AG04449 (cell line): ENCODE measurements at places on chromosomes 11 and 22.

DNA sequence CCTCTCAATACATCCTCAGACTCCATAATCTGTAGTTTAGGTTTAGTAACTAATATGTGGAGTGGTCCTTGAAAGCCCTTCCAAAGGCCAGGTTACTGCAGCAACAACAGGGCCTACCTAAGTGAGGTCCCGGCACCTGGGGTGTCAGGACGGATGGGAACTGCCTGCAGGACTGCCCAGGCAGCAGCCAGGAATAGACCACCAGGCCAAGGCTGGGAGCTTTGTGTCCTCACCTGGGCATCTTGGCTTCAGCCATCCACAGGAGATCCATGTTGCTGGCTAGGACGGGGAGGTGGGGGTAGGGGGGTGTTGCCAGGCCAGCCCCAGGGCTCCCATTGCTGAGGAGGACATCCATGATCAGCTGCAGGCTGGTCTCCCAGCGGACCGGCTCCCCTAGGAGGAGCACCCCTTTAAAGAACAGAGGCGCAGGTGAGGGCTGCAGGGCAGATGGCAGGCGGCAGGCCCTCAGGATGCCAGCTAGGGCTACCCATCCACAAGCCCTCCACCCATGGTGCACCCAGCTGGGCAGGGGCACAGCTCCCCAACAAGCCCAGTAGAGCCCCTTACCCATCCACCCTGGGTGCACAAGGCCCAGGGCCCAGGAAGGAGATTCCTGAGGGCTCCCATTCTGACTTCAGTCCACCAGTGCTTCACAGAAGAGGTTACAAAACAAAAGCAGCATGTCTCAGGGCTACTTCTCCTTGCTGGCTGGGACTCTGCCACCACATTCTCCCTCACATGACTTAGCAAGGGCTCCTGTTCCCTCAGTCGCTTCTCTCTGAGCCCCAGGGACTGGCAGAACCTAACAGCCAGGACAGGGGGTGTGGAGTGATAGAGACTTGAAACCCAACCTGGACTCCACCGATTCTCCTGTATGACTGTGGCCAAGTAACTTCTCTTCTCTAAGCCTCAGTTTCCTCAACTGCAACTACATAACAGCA, 18.0 kb downstream of the HDHD5 start:
- no peak for DNase-seq

GRCh38 chr11:57536947-57537619, at the start of gene SMTNL1:
Gene SMTNL1, plus strand, starts transcription at chr11:57537595. Its CDS starts 5,048 bp downstream, at chr11:57542643.
- no peak for DNase-seq

- no peak for DNase-seq
Measured at GRCh38 chr11:2443881-2444820, at the start of gene TRPM5. Gene TRPM5, minus strand, starts transcription at chr11:2444514. Its CDS starts 21,478 bp downstream, at chr11:2423036.

DNA sequence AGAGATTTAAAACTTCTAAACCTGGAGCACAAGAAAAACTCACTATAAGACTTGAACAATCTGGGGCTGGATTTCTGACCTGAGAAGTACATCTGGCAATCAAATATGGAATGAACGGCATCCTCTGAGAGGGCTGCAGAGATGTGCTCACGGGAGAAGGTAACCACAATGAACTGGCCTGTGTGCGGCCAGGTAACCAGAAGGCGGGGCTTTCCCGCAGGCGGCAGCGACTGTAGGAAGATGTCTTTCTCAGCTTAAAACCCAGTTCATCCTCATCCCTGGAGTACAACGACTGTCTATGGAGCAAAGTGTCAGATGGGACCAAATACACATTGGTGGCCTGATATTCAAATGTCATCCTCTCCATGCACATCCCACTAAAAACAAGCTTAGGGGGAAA, 24.5 kb downstream of the MICAL3 start:
- DNase-seq = no peak

- no peak for DNase-seq
Measured at GRCh38 chr22:45238076-45238956, 2.4 kb downstream of the KIAA0930 start.

- DNase-seq = no peak
Measured at GRCh38 chr11:92980312-92980711, 10.9 kb downstream of the MTNR1B start.

DNA sequence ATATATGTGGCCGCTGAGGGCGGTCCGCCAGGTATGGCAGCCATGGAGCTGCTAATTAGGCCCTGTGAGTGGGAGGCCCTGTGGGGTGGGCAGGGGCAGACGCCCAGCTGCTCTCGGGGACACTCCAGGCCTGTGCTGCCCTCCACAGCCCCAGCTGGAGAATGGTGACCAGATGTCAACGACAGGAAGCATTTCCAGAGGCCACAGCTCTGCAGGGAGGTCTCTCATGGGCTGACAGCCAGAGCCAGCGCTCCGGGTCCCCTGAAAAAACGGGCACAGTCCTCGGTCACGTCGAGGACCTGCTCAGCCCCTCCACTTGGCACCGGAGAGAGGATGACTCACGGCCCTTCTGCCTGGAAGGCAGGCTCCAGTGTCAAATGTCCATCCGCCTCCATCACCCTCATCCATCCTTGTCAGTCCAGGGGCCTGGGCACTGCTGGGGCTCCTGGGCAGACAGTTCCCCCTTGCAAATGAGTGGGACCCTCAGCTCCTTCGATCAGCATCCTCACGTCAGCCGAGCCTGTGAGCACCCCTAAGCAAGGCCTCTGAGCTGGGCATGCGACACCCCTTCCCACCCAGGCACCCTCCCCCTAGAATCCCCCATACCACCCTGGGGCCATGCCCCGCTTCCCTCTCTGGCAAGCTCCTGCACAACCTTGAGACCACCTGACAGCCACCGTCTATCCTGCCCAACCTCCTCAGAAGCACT, 1.9 kb downstream of the BID start:
- no peak for DNase-seq

DNA sequence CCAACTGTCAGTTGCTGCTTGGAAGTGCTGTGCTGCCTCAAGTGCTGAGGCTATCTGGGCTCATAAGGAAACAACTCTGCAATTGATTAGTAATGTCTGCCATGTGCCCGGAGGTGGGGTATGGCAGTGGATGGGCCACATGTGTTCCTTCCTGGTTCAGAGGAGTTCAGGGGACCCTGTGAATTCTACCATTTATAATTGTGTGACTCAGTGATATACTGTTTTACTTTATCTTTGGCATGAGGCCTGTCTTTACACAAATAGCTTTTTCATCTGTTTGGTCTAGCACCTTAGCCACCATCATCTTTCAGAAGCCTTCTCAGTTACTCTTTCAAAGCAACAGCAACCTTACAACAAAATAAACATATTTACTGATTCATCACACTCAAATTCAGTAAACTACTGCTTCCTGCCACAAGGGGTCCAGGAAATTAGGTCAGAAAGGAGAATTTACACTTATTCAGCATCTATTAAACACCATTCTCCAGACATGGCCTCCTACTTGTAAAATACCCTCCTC, 20.9 kb downstream of the DKK3 start:
- no peak for DNase-seq

DNA sequence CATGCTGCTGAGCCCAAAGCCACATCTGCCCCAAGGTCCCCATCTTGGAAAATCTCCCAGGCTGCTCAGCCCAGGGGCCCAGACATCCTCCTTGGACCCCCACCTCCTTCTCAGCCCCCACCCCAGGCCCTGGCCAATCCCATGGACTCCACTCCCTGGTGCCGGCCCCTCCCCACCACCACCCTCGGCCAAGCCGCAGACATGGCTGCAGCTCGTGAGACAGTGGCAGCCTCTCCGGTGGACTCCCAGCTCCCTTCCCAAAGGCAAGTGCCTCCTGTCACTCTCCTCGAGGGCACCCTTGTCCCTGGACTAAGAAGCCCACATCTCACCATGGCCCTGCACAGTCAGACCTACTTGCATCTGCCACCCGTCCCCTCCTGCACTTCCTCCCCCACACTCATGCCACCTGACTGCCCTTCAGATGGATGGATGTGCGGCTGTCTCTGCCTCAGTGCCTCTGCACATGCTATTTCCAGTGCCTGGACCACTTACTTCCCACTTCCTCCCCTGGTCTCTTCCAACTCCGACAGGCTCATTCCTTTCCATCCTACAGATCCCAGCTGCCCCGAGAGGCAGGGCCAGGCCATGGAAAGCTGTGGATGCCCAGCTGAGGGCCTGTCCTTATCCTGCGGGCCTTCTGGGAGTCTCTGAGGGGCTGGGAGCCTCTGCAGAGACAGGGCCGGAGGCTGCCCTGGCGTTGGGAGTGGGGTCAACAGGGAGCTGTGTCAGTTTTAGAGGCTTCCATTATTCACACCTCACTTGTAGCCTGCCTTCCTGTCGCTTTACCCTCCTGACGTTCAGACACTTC, 25.5 kb upstream of the RFPL3 start:
- DNase-seq = no peak

DNA sequence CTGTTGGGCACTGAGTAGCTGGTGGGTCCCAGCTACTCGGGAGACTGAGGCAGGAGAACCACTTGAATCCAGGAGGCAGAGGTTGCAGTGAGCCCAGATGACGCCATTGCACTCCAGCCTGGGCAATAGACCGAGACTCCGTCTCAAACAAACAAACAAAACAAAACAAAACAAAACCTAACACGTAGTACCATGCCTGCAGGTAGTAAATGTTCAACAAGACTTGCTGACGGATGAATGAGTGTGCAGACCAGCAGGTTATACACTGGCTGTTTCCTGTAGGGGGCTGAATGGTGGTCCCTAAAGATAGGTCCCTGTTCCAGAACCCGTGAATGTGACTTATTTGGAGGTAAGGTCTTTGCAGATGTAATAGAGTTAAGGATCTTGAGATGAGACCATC, 12.8 kb upstream of the MRGPRD start:
- DNase-seq = no peak

- DNase-seq = no peak
Measured at GRCh38 chr11:34860034-34860433, 56.1 kb downstream of the APIP start.

GRCh38 chr11:44568658-44569473, 3.4 kb downstream of the CD82 start:
- DNase-seq = peak; percentile 88

DNA sequence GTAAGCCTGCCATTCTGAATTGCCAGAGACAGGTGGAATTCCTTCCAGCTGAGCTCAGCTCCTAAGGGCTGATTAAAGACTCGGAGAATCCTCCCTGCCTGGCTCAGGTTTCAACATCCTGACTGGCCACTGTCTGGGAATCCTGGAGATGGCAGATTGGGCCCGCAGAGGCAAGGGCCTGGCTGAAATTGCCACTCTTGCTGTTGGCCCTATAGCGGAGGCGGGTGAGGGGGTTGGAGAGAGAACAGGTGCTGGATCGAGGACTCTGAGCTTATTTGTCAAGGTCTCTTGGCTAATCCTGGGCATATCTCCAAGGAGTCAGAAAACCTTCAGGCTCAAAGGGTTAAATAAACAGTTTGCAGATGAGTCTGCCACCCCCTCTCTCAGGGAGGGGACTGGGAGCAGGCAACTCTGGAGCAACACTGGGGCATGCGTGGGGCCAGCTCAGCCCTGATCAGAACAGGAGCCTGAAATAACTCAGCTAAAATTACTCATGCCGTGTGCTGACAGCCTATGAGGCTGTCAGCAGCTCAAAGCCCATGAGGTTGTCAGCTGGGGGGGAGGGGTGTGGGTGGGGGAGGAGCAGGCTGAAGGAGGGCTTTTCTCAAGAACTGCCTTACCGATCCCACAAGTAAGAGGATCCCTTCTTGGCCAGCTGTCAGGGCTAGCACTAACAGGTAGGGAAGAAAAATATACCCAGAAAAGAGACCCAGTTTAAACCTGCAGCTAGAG, 14.7 kb upstream of the MFRP start:
- DNase-seq = no peak

DNA sequence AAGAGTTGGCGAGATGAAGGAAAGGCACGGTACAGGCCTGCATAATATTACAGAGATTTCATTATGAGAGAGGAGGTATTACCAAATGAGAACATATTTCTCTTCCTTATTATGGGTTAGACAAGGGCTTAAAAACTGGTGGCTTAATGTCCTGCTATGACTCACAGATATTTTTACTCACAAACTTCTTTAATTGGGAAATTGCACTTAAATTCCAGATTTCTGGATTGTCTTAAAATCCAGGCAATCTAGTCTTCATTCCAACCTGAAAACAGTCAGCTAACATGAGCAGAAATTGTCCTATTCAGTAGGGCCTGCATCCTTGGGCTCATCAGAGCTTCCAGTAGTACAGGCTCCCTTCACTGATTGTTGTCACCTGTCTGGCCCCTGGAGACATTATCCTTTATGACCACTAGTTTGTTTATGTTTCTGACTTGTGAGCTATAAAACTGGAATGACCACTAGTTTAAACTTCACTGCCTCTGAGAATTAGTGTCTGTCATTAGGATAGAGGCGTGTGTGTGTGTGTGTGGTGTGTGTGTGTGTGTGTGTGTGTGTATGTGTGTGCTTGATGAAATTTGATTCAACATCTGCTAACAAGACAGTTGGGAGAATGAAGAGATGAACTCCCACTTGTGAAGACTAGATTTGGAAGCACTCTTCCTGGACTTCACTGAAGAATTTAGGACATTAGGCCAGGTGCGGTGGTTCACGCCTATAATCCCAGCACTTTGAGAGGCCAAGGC, 25.1 kb downstream of the DBX1 start:
- no peak for DNase-seq
